ENCODE measurements at places on chromosomes 1 and 21.

GRCh38 chr1:107344836-107345235 lies 204.0 kb downstream of the NTNG1 start:
- no peak for DNase-seq

GRCh38 chr21:35850029-35850428 lies 210.3 kb downstream of the SETD4 start:
- DNase-seq, result no peak

- DNase-seq, result no peak
Observed at GRCh38 chr1:184020855-184021254, 16.7 kb downstream of the COLGALT2 start.

GRCh38 chr1:159162516-159163265 lies 8.7 kb upstream of the CADM3 start:
- no peak for DNase-seq

DNA sequence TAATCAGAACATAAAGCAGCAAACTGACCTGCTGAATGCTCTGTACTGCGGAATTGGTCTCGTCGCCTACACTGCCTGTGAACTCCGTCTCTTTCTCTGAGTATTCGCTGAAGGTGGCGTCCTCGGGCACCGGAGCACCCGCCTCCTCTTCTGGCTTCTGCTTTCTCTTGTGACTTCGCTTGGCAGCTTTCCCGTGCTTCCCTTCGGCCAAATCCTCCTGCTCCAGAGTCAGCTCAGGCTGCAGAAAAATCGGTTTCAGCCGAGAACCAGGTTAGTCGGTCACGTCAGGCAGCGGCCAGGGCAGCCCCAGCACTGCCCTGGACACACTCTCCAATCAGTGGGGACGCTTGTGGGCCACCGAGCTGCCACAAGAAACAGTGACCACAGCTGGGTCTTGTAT lies 35.8 kb upstream of the RIPK4 start:
- DNase-seq, result peak; percentile 88

GRCh38 chr1:212242288-212242984 lies 42.8 kb upstream of the PPP2R5A start:
- DNase-seq, result no peak

DNA sequence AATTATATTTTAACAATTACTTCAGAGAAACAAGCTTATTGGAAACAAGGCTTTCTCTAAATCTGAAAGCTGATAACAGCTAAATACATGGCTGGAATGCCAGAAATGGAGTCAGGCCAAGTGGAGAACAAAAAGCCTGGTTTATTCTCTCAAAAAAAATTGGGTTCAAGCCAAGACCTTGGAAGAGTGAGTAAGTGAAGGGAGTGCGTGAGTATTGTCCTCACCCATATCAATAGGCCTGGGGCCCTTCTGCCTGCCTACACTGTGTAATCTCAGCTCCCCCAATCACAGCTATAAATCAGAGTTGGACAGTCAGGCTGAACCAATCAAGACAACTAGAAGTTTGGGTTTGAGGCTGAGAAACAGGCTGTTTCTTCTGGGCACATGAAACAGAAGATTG lies 7.4 kb downstream of the KYAT3 start:
- no peak for DNase-seq

- no peak for DNase-seq
Observed at GRCh38 chr1:153577624-153578051, 12.0 kb upstream of the S100A2 start.

DNA sequence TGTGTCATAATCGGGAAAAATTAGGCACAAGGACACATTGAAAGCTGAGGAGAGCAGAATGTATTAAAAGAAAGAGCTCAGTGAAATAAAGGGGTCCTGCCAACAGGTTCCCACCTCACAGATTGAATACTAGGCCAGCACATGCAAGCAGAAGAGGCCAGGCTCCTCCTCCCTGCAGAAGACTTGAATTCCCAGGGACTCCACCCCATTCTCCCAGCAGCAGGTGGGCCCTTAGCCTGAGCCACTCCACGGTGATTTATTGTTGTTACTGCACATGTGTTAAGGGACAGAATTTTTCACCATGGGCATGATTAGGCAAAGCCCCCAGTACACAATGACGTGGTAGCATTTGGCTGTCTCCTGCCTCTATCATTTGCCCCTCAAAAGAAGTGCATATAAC lies 1844.7 kb downstream of the NCAM2 start:
- DNase-seq, result no peak

DNA sequence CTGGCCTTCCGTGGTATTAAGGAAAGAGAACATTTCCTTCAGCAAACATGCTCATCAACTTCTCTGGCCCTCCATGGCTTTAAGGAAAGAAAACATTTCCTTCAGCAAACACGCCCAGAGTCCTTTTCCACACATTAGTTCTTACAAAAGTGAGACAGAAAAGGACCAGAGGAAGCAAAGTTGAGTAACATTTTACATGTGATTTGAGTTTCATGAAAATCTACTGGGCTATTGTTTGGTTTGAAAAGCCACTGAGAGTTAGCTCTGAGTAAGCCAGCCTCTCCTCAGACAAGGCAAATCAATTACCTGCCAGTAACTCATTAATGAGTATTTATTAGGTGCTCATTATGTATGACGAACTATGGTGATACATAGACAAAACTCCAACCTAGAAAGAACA lies 78.0 kb downstream of the NID1 start:
- no peak for DNase-seq

DNA sequence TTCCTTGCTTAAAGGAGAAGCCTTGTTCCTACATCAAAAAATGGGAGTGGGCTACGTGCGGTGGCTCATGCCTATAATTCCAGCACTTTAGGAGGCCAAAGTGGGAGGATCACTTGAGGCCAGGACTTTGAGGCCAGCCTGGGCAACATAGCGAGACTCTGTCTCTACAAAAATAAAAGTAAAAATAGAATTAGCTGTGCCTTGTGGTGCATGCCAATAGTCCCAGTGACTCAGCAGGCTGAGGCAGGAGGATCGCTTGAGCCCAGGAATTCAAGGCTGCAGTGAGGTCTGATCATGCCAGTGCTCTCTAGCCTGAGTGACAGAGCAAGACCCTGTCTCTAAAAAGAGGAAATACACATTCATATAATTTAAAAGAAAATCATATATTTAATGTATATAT lies 127.1 kb downstream of the C1orf21 start:
- DNase-seq, result peak; percentile 77

GRCh38 chr1:217712925-217713597 lies 81.9 kb downstream of the SPATA17 start:
- DNase-seq, result no peak

DNA sequence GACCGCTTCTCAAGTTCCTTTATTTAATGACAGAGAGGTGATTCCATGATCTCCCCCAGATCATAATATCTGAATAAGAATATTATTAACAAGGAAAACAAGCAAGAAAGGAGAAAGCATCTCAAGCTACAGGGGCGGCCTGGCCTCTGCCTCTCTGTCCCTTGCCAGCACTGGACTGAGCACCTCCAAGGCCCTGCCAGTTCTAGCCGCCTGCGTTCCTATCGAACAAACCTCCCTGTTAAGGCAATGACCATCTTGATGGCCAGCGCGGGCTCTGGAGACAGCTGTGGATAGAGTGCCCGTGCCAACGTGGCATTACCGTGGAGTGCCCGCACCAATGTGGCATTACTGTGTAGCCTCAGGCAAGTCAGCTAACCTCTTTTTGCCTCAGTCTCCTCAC lies 84.8 kb downstream of the NPHP4 start:
- DNase-seq, result no peak
